ENCODE measurements at places on chromosomes 2 and 18.

DNA sequence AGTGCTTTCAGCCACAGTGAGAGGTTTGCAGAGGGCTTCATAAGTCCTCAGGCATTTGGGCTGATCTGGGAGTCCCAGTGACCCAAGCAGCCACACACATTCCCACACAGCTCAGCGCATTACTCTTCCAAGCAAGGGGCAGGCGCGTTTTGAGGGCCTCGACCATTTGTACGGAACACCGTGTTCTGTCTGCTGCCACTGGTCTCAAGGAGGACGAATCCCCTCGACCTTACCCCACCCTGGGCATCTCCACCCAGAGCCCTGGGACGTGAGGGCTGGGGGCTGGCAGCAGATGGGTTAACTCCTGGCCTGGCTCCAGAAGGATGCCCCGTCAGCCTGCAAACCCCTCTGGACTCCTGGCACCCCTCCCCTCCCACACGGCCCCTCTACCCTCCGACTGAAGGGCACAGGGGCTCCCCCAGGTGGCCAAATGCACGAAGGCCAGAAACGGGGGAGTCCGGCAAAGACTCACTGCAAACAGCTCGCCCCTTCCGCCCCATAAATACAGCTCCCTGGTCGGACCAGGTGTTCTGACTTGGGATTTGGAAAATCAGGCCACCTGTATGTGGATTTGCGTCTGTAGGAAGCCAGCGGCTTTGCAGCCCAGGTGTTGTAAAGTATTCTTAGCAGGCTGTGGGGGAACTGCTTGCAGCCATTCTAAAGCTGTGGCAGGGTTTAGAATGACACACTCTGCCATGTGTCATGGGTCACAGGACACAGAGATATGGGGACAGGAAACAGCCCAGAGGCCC, 33.6 kb upstream of the PTMA start:
- DNase-seq = no peak

DNA sequence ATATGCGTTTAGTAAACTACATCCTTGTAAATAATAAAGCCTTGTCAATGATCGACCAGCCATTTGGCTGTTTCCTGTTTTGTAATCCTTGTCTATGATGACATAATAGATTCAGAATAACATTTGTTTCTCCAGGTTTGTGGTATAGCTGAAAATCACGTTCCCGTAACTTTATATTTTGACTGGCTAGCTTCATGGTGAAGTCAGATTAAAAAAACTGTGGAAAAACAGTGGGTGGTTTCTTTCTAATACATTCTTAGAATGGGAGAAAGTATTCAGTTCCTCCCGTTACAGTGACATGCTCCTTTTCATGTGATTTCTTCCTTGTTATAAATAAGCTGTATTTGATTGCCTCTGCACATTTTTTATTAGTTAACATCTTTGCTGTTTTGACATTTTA, 366.9 kb downstream of the NYAP2 start:
- DNase-seq = no peak

DNA sequence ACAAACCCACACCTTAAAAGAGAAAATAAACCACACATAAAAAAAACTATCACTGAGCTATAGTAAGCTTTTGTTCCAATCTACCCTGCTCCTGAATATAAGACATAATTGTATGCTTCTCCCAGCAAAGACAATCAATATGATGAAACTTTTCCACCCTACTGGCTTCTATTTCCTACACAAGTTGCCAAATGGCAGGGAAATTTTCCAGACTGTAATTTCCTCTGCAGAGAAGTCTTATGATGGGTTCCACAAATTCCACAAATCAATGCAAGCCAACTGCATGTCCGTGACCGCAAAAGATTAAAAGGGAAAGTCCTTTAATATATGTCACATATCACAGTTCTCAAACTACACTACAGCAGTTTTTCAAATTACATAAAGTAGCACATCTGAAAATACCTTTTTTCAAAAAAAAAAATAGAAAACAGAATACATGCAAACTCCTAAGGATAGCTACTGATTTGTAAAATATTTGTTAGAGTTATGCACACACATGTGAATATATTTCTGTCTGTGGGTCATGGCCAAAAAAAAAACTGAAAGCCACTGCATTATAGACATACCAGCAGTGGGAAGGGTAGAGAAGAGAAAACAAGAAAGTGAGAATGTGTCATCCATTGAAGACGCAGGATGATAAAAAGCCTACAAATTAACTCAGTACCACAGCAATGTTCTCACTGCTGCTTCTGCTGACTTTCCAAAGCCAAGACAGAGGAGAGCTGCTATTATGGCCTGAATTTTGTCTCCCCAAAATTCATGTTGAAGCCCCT, 61.4 kb downstream of the RPL31 start:
- no peak for DNase-seq

DNA sequence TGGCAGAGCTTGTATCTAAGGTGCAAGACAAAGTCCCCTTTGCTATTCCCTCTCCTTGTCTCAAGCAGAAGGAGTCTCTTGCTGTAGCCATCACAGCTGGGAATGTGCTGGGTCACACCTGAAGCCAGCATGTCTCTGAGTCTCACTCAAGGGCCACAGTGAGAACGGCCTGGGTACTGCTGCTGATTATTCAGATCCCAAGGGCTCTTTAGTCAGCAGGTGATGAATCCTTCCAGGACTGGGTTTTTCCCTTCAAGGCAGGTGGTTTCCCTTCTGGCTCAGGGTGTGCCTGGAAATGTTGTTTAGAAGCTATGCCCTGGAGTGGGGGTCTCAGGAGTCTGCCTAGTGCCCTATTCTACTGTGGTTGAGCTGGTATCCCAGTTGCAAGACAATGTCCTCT, 356.3 kb downstream of the PARD3B start:
- DNase-seq = no peak
